ENCODE measurements at places on chromosomes 6 and 20.

DNA sequence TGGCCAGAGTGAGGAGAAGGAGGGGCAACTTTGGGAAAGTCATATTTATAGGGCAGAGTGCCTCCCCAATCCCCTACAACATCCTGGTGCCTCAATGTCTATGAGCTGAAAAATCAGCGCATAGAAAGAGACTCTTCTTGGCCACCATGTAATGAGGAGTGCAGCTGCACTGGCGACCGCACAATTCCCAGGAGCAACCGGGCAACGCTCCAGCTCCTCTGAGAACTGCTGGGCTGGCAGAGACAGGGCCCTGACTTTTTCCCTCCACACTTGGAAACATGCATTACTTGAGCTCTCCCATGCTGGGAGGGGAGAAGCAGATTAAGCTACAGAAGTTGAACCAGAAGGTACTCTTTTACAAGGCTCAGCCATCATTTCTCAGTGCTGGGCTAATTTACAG is 31.4 kb upstream of the MARCKS start:
- DNase-seq: peak; percentile 72

- DNase-seq: no peak
Observed at GRCh38 chr6:84749181-84749580, 15.2 kb downstream of the TBX18 start.

- DNase-seq: no peak
Observed at GRCh38 chr6:704046-704445, 11.1 kb upstream of the EXOC2 start.

DNA sequence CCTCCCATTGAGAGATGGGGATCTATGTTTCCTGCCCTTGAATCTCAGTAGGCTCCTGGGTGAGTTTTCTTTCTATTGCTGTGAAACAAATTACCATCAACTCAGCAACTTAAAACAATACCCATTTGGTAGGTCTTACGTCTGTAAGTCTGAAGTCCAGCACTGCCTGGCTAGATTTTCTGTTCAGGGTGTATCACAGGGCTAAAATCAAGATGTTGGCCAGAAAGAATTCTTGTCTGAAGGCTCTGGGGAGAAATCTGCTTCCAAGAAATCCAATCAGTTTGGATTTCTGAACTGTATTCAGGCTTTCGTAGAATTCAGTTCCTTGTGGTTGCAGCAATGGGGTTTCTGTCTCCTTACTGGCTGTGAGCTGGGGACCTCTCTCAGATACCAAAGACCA is 99.6 kb upstream of the SLC24A3 start:
- DNase-seq: no peak

DNA sequence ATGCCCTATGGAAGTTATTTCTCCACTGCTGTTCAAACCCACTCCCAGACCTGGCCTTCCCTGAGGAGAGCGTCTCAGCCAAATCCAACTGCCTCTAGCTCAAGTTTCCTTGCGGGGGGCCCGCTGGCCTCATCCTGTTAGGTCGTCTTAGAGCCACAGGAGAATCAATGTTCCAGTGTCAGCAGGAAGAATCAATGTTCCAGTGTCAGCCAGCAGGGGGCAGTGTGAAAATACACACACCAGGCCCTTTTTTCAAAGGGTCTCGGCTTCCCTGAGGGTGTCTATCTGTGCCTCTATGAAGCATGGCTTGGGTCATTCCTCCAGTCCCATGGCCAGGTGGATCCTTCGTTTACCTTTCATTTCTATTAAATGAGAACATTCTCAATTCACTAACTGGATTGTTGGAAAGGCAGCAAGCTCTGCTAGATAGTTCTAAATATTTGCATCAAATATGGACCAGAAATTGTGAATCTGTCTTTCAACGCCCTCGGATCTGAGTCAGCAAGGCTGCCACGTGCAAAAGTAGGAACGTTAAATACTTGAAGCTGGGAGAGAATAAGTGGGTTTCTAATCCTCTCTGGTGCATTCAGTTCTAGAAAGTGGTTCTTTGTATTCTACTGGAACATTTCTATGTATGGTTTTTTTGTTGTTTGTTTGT is 19.2 kb downstream of the PRND start:
- DNase-seq: peak; percentile 71

GRCh38 chr6:24699521-24700359 is 19.2 kb downstream of the C6orf62 start:
- DNase-seq: no peak

DNA sequence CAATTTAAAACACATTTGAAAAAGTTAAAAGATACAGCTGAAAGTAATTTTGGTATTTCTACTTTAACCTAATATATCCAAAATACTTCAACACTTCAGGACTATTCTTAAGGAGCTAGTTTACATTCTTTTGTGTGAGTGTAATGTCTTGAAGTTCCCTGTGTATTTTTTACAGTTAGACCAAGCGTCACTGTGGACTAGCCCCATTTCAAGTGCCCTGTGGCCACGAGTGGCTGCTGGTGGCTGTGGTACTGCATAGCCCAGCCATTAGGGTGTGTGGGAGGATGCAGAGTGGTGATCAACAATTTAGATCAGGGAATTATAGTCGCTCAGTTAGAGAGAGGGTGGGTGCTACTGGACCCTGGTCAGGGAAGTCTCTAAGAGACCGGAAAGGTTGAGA is 869 bp upstream of the CST5 start:
- DNase-seq: no peak

DNA sequence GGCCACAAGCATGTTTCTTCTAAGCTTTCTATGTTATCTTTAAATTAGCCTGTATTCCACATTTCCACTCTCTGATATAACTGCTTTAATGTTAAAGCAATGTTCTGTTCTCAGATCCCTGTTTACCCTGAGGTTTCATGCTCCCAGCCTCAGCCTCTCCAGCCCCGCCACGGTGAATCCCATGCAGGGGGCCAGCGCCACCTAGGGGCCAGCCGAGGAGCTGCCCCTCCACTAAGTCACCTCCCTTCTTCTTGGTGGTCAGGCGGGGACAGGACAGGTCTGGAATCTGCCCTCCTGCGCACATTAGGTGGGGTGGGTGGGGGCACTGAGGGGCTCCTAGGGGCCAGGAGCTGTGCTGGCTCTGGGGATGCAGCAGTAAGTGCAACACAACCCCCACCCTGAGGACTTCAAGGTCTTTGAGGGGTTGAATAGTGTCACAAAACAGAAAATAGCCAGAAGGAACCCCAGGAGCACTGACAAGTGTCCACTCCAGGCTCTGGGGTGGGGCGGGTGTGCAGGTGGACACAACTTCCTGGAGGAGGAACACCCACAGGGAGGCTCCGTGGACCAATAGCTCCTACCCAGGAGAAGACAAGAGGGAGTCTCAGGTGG is 61.6 kb downstream of the RAB44 start:
- peak; percentile 95 for DNase-seq
